ENCODE measurements at places on chromosomes 2 and 18. TPM values are rescaled to one million over a fixed set of nuclear protein-coding genes. Genes with fewer than 3 reads are reported as not detected.
A peak's percentile ranks its signal among the peaks of the same experiment; 100 is the strongest.

DNA sequence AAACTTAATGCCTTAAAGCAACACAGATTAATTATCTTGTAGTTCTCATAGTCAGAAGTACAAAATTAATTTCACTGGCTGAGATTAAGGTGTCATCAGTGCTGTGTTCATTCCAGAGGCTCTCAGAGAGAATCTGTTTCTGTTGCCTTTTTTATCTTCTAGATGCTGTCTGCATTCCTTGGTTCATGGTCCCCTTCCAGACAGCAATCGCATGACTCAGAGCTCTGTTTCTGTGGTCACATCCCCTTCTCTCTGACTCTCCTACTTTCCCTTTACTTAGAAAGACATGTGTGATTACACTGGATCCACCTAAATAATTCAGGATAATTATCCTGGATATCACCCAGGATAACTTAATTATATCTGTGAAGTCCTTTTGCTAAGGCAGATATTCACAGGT, 148.6 kb downstream of the MAIP1 start:
- no peak for DNase-seq

- peak; percentile 79 for DNase-seq
Observed at GRCh38 chr2:102106133-102106556, 36.4 kb upstream of the IL1R1 start.

- DNase-seq = no peak
Observed at GRCh38 chr2:161063946-161064306, 96.3 kb upstream of the TANK start.

GRCh38 chr18:59068276-59069071, 71.2 kb upstream of the SEC11C start:
- DNase-seq = peak; percentile 51

- no peak for DNase-seq
Observed at GRCh38 chr2:239664216-239664810, 263.5 kb upstream of the HDAC4 start.

DNA sequence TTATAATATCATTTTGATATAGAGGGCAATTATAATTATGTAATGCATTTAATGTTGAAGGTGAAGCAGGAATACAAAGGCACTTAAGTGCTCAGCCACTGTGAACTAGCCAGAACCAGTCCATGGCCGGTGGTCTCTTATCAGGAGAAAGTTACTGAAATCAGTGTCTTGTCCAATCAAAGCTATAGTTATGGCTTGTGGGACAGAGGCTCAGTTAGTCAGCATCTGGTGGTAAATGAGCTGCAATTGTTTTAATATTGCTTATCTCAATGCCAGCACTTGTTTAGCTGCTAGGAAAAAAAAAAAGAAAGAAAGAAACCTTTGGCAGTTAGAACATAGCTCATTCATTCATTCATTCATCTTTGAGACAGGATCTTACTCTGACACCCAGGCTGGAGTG, 3.8 kb upstream of the ALS2 start:
- DNase-seq = no peak

GRCh38 chr2:29010946-29011345, 29.8 kb downstream of the TOGARAM2 start:
- DNase-seq = no peak

DNA sequence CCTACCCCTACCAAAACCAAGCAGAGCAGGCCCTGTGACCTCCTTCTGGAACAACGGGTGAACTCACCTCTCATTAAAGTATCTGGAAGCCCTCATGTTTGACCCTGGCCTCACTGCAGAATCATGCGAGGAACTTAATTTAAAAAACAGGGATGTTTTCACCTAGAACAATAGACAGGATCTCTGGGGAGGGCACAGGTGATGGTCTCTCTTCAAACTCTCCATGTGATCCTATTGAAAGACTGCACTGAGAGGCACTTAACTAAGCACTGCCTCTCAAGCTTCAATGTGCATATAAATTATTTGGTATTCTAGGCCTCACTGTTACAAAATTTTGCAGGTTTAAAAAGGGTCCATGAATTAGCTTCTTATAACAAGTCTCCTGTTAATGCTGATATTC, 7.5 kb downstream of the ZNF519 start:
- DNase-seq = no peak

- DNase-seq = no peak
Observed at GRCh38 chr18:8607776-8608742, 1.2 kb upstream of the RAB12 start.

- no peak for DNase-seq
Observed at GRCh38 chr2:146189541-146189940, 1655.3 kb upstream of the ACVR2A start.

- no peak for DNase-seq
Observed at GRCh38 chr2:52897511-52898044, 870.0 kb upstream of the CHAC2 start.

DNA sequence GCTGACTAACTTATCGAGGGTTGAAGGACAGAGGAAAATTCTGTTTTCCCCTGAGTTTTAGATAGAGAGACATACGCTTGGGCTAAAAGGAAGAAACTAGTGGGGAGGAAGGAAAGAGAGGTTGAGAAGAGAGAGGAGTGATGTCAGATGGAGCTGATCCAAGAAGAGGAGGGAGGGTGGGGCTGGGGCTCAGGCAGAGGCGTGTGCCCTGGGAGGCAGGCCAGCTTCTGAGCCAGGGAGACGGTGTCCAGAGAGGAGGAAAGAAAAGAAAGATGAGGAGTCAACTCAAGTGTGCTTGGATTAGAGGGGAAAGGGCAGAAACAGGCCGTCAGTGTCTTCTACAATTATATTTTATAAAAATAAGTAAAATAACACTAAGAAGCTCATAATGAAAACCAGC, 56.2 kb downstream of the EMILIN2 start:
- no peak for DNase-seq

- DNase-seq = peak; percentile 26
Observed at GRCh38 chr2:217980036-217980435, 22.8 kb downstream of the TNS1 start.

GRCh38 chr2:180146114-180146513, 139.0 kb upstream of the CWC22 start:
- DNase-seq = no peak

- no peak for DNase-seq
Observed at GRCh38 chr18:63590373-63590772, 3.2 kb downstream of the SERPINB13 start.

DNA sequence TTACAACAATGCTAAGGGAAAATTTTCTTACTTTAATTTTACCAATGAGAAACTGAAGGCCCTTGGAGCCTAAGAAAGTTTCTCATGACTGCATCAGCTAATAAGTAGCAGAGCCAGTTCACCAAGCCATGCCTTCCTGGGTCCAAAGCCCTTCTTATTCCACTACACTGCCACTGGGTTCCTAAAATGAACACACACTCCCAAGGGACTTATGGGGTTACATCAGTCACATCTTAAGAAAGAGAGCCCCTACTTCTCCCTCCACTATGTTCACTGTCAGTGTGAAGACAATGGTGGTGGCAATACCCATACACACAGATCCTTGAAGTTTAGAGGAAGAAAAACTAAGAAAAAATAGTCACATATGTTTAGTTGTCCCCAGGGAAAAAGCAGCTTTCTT, 20.6 kb downstream of the MBD2 start:
- DNase-seq = no peak

DNA sequence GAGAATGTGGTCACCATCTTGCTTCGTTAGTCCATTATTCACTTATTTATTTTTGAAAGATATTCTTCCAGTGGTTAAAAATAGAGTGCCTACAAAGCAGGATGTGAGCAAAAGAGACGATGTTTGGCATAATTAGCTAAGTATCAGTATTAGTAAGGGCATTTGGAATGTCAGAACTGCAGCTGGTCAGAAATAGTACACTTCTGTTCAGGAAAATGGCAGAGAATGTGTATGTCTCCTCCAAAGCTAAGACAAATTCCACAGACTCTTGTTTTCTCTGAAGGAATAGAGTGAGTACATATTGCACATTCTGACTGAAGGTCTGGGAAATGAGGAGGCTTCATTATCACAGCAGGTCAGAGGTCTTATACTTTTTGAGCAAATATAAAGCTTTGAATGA, 209.0 kb downstream of the L3MBTL4 start:
- DNase-seq = no peak

GRCh38 chr2:55888936-55889335, 34.6 kb downstream of the EFEMP1 start:
- no peak for DNase-seq

- DNase-seq = no peak
Observed at GRCh38 chr2:37330681-37331080, 6.0 kb upstream of the PRKD3 start.

GRCh38 chr18:50128506-50129271, 66.3 kb downstream of the MYO5B start:
- no peak for DNase-seq

GRCh38 chr2:133607679-133608078, 39.4 kb upstream of the NCKAP5 start:
- DNase-seq = peak; percentile 3

DNA sequence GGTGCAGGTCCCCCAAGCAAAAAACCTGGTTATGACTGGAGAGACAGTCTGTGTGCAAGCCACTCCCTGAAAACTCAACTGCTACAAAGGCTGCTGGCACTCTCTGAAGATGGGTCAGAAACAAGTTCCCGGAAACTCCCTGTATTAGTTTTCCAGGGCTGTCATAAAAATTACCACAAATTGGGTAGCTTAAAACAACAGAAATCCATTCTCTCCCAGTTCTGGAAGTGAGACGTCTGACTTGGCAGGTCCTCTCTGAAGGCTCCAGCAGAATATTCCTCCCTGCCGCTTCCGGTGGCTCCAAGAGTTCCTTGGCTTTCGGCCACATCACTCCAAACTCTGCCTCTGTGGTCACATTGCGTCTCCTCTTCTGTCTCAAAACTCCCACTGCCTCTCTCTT, 30.1 kb upstream of the SERPINE2 start:
- DNase-seq = no peak

The MTA3 gene
- 14.2 TPM for total RNA-seq

The PKP4 gene
- total RNA-seq = 43.7 TPM

The TRPM8 gene
- not detected for total RNA-seq

The ORC2 gene
- 16.9 TPM for total RNA-seq

The RAB6C gene
- total RNA-seq = under 0.01 TPM

The LAMA3 gene
- 2.8 TPM for total RNA-seq

The TUBA3E gene
- total RNA-seq = not detected

The PAIP2B gene
- total RNA-seq = 1.8 TPM

The CFAP65 gene
- total RNA-seq = not detected
